ENCODE measurements at places on chromosomes 1 and 21.

DNA sequence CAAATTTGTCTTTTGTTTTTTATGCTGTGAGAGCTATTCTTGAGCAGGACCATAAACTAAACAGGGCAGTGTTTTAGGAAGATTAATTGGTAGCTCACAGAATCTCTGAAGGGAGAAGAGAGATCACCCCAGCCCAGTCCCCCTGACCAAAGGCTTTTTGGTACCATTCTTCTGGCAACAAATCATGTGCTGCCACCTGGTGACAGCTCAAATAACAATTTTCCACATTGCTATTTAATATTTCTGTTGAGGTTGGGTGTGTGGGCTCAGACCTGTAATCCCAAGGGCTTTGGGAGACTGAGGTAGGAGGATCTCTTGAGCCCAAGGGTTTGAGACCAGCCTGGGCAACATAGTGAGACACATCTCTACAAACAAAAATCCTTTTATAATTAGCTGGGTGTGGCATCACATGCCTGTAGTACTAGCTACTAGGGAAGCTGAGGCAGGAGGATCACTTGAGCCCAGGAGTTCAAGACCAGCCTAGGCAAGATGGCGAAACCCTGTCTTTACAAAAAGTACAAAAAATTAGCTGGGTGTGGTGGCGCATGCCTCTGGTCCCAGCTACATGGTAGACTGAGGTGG lies 2.2 kb upstream of the TESK2 start:
- DNase-seq = peak; percentile 57

DNA sequence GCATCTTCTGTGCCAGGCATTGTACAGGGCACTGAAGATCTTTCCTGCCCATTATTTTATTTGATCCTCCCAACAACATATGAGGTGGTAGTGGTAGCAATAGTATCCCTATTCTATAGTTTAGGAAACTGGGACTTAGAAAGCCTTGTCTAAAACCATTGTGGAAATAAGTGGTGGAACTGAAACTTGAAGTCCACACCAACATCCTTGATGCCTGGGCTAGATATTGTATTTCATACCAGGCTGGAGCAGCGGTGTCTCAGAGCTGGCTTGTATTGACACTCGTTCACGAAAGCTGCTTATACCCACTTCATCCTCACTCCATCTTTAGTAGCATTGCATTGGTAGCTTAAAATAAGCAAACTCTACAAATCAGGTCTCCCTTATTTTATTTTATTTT lies 9.7 kb upstream of the CTSS start:
- no peak for DNase-seq

DNA sequence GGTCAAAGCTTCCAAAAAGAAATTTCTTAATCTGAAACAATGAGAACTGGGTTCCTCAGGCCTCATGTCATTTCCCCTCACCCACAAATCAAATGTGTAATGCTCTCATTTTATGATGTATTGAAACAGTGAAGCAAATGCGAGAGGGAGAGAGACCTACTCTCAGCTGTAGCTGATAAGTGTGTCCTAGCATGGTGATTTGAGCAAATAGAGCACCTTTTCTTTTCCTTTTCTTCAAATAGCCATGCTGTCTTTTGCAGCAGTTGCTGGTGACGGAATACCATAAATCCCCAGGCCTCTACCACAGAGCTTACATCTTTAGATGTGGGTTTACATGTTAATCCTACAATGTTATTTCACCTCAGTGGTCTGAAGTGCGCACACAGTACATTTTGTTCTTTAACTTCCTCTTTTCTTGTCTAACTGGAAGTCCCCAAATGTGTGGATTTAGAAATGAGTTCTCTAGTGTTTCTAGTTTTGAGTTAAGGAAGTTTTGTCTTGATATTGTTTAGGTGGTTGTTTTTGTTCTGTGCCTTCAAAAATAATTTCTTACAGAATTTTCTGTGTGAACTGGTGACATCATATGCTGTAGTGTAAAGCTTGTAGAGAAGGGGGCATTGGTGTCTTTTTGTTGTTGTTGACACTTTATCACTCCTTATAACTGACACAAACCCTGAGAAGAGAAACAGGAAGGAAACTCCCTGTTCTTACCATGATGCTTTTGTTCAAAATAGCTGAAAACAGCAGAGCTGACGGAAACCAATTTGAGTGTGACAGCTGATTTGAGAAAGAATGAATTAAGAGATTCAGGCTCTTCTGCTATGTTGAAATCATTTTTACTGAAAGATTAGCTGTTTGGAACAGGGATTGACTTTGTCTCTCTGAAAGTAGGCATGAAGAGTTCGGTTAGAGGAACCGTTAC lies 12.2 kb downstream of the SMAP2 start:
- no peak for DNase-seq

GRCh38 chr1:235060607-235061470 lies 67.8 kb downstream of the TOMM20 start:
- DNase-seq = no peak

GRCh38 chr1:223244366-223245103 lies 101.5 kb upstream of the TLR5 start:
- DNase-seq = no peak

- DNase-seq = no peak
Observed at GRCh38 chr1:188499690-188500089, 1670.9 kb downstream of the PLA2G4A start.

- DNase-seq = no peak
Observed at GRCh38 chr1:167676916-167677848, 44.6 kb upstream of the MPZL1 start.

DNA sequence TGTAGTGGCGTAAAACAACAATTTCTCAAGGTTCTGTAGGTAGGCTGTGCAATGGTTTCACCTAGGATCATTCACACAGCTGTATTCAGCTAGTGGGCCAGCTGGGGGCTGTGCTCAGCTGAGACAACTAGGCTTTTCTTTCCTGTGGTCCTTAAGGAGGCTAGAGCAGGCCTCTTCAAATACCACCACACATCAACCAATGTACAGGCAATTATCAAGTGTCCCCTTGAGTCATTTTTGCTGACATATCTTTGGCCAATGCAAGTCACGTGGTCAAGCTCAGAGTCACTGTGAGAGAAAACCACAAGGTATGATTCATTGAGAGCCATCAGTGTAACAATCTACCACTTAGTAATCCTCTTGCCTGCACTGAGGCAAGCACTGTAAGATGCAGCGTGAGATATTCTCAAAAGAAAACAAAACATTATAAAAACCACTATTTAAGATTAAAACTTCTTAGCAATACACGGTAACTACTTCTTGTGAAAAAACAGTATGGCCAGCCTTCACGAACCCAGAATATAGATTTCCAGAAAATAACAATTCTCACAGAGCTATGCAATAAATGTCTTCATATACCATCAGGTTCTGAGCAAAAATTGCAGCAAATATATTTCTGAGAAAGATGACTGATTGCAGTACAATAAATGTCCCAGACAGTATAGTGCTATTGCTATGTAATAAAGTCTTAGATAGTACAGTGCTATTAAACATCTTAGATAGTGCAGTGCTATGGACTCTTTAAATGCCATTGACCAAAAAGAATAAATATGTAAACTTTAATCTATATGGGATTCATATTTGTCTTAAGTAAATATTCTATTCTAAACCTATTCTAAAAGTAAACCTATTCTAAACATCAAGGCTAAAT lies 55.3 kb downstream of the NME7 start:
- no peak for DNase-seq

GRCh38 chr1:241639623-241640148 lies 483 bp downstream of the CHML start:
- peak; percentile 8 for DNase-seq

DNA sequence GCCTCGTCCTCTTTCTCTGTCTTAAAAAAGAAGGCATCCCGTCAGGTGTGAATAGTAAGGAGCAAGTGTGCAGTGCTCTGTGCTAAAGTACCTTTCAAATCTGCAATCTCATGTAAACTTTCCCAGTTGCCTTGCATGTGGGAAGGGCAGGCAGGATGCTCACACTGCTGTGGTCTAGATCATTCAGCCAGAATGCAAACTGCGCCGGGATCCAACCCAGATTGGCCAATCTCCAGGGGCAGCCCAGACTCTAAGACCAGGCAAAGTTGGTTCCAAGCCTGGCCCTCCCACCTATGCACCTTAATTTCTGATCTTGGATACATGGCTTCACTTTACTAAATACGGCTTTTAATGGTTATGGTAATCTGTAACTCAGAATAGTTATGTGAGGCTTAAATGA lies 3.2 kb upstream of the MAP1LC3C start:
- no peak for DNase-seq

GRCh38 chr1:6848816-6849215 lies 63.6 kb downstream of the CAMTA1 start:
- DNase-seq = no peak

- no peak for DNase-seq
Observed at GRCh38 chr1:247175458-247175857, 3.6 kb upstream of the ZNF124 start.

- no peak for DNase-seq
Observed at GRCh38 chr1:173688300-173688699, 18.6 kb upstream of the ANKRD45 start.

GRCh38 chr1:115506924-115507589 lies 134.7 kb upstream of the VANGL1 start:
- DNase-seq = no peak

GRCh38 chr1:224435999-224436398 lies 1.4 kb upstream of the WDR26 start:
- no peak for DNase-seq

DNA sequence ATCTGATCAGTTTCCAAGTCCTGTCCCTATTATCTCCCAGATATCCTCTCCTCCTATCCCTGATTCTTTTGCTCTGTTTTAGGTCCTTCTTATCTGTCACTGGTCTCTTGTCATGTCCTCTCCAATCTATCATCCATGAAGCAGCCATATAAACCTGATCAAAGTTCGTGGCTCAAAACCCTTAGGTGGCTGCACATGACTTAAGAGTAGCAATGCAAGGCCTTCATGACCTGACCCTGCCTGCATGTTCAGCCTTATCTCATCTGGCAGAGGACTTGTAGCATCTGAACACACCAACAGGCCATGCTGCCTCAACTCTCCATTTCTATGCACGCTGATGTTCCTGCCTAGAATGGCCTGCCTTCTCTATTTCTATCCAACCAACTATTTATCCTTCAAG lies 65.2 kb downstream of the NOS1AP start:
- no peak for DNase-seq

DNA sequence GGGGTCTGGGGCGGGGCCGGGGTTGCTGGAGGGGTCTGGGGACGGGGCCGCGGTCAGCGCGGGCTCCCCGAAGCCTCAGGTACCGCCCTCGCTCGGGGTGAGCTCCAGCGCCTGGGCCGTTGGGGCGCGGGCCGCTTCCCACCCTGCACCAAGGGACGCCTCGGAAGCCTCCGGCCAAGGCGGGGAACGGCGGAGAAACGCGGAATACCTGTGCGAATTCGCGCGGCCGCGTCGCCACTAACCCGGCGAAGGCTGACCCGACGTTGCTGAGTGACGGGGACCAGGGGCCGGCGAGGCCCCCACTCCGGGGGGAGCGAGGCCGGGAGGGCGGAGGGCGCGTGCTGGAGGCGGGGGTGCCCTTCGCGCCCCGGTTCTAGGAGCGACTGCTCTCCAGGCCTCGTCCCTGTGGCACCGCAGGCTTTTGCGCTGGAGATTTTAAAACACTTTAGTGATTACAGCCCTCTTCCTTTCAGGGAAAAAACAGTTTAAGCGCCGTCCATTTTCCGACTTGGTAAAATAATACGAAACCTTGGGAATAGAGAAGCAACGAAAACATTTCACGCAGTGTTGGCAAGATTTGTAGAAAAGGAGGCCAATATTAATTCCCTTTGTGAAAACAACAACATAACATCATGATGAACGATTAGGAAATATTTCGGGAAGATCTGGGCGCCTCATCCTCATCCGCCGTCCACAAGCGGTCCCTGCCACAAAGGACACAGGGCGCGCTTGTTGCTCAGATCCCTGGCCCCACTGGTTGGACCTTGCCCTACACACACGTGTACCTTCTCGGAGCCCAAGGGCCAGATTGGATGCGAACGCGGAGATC lies 971 bp upstream of the GNG4 start:
- no peak for DNase-seq

DNA sequence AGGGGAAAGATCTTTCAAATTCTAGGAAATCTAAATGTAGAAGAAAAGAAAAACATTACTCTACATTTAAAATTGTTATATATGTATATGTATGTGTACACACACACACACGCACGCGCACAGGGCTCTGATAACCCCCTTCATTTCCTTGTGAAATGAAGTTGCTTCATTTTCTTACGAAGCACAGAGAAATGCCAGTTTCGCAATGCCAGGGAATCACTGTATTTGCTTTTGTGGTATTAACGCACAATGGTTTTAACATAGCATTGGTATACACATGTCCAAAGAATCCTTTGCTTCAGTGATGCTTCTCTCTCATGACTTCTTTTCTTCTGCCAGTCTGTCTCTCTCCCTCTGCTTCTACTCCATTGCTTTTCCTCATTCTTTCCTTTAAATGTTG lies 8.4 kb upstream of the DDAH1 start:
- DNase-seq = no peak

DNA sequence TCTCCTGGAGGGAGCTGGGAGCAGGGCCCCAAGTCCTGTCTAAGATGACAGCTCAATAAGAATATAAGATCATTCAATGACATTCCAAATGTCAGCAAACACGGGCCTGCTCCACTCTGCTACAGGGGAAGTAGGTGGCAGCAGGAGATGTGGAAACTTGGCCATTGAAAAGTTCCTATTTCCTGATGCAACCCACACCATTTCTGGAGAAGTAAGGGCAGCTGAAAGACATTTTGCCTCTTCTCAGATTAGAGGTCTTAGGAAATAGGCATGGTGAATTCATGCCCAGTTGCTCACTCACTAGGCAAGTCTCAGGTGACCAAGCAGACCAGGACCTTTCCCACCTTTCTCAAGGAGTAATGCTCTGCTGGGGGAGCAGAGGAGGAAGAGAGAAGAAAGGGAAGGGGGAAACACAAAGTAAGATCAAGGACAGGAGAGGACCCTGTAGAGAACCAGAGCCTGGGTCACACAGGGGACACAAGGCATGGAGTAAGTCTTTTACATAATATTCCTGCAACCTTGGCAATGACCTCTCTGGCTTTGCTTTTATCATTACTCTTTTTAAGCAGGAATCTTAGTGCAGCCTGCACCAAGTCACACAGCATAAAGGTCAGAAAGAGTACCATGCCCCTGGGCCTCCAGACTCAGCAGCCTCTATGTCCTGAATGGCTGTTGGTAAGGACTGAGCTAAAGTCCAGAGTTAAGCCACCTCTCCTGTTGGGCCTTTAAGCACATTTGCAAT lies 68.9 kb downstream of the DMAP1 start:
- DNase-seq = no peak

DNA sequence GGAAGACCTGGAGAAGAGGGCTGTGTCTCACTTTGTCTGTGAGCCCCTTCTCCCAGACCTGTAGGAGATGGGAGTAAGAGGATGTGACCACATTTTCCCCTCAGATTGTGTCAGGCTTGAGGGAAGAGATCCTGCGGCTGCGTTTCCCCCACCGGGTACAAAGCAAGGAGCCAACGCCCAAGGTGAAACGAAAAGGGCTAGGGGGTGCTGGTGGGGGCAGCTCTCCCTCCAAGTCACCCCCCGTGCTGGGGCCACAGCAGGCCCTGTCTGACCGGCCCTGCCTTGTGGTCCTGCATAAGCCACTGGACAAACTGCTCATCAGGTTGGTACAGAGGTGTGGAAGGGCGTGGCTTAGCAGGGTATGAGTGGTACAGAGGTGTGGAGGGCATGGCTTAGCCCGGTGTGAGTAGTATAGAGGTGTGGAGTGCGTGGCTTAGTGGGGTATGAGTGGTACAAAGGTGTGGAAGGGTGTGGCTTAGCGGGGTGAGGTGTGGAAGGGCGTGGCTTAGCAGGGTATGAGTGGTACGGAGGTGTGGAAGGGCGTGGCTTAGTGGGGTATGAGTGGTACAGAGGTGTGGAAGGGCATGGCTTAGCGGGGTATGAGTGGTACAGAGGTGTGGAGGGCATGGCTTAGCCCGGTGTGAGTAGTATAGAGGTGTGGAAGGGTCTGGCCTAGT lies 30.6 kb downstream of the HYI start:
- DNase-seq = no peak

GRCh38 chr1:4170548-4171340 lies 270.7 kb upstream of the C1orf174 start:
- DNase-seq = no peak
